ENCODE measurements at places on chromosomes 12 and 14.
A peak's percentile ranks its signal among the peaks of the same experiment; 100 is the strongest.

- peak; percentile 93 for DNase-seq
These were observed 74.0 kb downstream of the RPS29 start for GRCh38 chr14:49512147-49512551.

GRCh38 chr12:76789335-76790050 lies 25.6 kb downstream of the ZDHHC17 start:
- DNase-seq = no peak

DNA sequence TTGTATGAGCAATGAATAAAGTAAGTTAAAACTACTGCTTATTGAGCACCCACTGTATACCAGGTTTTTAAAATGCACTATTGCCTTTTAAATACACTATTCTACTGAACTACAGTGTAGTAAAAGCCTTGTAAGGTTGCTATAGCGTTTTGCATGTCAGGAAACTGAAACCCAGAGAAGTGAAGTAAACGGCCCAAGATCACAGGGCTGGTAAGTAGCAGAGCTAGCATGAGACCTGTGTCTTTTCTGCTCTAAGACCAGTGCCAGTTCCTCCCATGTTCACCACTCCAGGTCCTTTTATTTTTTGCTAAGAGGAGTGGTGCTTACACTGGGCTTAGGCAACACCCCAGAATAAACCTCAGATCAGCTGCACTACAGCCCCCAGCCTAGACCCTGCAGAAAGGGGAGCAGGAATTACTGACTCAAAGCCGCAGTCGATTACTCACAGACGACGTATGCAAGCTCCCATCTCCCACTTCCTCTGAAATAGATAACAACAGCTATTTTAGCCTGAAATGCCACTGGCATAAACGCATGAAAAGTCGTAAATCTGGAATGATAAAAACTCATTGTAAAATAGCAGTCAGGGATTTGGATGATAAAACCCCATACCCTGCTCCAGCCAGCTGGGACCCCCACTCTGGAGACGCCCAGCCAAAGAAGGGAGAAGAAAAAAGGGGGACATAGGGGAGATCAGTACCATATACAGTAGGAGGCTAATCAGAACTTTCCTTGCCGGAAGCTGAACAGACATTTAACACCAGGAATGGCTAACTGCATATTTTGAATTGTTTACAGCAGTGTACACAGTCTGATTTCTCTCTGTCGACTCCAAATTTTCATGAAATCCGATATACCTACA lies 108.3 kb downstream of the NUAK1 start:
- DNase-seq = peak; percentile 44

DNA sequence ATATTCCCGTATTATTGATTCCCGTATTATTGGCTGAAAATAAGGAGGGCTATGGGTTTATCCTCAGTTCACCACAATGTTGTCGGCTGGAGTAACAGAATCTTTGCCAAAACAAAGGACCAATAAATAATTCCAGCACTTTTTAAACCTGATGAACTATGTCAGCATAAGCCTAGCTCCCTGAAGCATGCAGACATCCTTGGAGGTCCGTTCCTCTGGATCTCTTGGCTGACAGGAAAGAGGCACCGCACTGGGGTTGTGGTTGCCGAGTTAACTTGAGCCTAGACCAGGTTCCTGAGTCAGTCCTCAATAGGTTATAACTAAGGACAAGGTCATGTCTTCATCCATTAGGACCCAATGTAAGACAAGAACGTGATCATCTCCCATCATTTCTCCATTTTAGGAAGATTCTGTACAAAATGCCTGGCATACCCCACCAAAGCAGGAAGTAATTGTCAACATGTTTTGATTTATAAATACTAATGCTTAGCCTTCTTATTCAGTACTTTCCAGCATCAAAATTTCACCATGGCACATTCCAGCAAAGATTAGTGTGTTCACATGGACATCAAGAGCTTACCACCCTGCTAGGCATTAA lies 36.6 kb downstream of the NID2 start:
- DNase-seq = peak; percentile 86

DNA sequence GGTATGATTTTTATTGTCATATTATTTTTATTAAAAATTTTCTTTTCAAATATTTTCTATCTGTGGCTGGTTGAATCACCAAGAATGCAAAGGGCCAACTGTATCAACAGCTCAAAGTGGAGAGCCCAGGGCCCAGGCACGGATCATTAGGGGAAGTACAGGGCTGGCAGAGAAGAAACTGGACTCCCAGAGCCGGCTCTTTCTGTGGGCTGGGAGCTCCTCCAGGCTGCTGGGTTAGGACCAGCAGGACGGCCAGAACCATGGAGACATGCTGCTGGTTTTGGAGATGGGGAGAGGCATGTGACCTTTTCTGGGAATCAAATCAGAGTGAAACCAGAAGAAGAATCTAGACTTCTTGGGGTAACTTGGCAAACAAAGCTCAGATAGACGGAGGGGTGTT lies 220.5 kb downstream of the CACNA1C start:
- peak; percentile 62 for DNase-seq

DNA sequence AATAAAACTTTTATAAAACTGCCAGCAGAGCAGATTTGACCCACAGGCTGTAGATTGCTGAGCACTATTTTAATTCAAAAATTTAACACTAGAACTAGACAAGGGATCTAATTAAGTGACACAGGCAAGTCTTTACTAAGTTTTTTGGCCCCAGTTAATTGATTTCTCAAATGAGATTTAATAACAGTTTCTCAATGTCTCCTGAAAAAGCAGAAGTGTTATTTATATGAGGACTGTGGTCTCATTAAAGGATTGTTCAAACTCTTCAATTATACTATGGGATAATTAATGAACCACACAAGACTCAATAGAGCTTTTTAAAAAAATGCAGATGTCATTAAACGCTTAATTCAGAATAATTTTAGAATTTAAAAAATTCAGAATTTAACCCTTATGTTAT lies 1.9 kb downstream of the HEATR5A start:
- DNase-seq = no peak

- no peak for DNase-seq
These were observed 10.5 kb upstream of the RBM25 start for GRCh38 chr14:73047808-73048207.

- peak; percentile 81 for DNase-seq
These were observed at the start of gene MUCL1 for GRCh38 chr12:54853933-54854538. Gene MUCL1 (plus strand): TSS chr12:54854516. CDS start chr12:54854583, 67 bp downstream.

GRCh38 chr12:30687265-30687986 lies 8.2 kb downstream of the IPO8 start:
- peak; percentile 37 for DNase-seq

DNA sequence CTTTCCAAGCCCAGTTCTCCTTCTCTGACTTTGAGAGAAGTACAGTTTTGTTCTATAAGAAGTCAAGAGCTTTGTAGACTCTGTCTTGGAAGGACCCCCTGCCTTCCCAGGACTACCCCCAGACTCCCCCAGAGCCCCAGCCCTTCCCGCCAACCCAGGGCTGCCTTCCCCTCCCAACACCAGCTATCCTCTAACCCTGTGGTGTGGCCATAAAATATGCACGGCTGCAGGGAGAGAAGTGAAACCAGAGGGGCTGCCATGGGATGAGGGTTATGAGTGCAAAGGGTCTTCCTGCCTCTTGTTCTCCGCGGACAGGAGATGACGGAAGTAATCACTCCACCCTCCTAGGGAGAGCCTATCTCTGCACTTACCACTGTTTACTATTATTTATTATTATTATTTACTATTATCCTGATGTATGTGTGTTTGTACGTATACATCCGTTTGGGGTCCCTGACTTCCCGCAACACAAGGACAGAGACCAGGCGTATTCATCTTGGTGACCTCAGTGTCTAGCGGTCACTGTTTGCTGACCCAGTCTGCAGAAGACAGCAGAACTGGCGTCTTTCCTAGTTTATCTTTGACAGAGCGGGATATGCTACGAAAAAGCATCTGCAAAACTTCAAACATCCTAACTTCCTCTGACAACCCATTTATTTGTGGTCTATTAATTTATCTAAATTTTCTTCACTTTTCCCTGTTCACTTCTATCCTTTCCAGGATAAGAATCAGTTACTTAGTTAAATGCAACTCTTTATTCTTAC lies 3.5 kb upstream of the SCNN1A start:
- DNase-seq = no peak

GRCh38 chr12:13074396-13075117 lies 28.9 kb downstream of the GSG1 start:
- no peak for DNase-seq

DNA sequence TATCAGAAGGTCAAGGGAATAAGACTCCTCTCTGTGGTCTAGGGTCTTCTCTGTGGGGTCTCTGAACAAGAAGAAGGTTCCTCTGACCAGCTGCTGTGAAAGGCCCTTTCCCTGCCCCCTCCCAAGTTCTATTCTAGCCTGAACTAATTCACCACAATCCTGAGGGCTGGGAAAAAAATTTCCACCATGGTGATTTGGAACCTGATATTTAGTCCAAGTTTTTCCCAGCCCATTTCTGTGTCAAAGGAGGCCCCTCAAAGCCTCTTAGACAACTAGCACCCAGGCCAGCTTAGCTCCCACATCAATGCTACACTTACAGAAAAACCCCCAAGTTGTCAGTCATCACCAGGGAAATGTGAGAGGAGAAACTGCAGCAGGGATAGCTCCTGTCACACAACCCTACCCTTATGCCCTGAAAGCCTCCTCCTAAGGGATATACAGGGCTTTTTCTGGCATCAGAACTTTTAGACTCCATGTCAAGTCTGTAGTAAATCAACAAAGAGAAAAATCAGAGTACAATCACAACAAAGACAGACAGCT lies 4.5 kb downstream of the FMNL3 start:
- DNase-seq = no peak

GRCh38 chr12:1844661-1845409 lies 24.5 kb downstream of the LRTM2 start:
- DNase-seq = no peak
